IPS DF 19.7 (cell line): ENCODE measurements at places on chromosomes 16 and 17.
A peak's percentile ranks its signal among the peaks of the same experiment; 100 is the strongest.

GRCh38 chr16:90035902-90036301, 16.6 kb upstream of the DBNDD1 start:
- DNase-seq: no peak

- DNase-seq: peak; percentile 54
These were observed 518.5 kb upstream of the EEF2KMT start for GRCh38 chr16:5615868-5616642.

DNA sequence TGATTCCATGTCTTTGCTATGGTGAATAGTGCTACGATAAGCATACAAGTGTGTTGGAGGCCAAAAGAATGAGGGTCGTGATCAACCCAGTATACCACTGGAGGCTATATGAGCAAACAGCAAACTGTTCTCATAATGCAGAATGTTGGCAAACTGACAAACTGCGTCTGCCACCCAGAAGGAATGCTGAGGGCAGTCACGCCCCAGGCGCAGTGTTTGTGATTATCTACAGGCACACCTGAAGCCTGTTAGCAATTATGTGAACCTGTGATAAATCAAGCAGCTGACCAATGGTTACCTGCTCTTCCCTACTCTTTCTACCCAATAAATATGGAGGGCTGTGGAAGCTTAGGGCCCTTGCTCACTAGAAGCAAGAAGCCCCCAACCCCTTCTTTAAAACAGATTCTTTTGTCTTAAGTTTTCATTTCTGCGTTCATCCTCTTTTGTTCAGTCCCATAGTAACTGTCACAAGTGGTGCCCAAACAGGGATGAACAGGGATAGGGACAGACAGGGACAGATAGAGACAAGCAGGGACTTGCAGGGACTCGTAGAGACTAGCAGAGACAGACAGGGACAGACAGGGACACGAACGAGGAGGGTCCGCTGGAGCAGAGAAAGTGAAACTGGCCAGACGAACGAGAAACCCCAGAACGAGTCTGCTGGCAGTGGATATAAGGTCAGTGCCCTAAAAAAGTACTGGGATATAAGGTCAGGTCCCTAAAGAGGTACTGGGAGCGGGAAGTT, 25.1 kb downstream of the CD300LG start:
- DNase-seq: no peak

DNA sequence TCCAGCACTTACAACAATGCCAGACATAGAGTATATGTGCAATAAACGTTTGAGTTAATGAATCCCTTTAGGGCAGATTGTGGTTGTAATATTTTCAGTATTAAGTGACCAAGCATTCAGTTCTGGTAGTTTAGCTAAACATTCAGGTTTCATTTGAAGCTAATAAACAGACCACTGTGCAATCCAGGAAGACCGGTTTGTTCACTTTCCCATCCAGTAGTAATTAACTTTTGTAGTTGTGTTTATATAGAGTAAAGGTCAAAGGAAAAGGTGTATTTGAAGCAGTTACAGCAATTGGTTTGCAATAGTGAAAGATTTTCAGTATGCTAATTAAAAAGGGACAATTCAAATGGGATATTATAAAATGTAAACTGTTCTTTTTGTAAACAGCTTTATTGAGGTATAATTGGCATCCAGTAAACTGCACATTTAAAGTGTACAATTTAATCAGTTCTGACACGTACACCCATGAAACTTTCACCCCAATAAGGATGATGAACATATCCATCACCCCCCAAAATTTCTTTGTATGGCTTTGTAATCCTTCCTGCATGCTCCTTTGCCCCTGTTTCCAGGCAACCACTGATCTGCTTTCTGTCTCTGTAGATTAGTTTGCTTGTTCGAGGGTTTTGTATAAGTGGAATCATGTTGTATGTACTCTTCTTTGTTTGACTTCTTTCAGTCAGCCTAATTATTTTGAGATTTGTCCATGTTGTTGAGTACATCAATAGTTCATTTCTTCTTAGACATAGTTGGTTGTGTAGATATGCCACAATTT, 26.3 kb downstream of the MRTFB start:
- DNase-seq: no peak

DNA sequence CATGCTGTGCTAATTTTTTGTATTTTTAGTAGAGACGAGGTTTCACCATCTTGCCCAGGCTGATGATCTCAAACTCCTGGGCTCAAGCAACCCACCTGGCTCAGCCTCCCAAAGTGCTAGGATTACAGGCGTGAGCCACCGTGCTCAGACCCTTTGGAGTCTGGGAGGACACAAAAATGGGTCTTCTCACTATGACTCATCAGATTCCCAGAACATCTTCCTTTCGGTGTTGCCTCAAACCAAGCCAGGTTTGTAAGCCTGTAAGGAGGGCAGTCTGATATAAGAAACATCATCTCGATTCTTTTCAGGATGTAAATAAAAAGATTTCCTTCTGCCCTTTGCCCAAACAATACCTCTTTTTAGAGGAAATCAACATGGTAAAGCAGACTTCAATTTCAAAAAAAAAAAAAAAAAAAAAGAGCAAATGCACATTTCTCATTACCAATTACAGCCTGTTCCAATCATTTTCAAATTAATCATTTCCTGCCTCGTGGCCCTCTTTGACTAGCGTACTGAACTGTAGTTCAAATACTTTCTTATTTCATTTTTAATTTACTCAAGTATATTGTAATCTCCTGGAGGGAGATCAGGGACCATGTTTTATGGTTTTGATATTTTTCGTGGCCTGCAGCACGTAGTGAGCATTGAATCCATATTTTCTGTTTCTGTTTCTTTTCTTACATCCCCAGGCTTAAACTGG, 409.6 kb downstream of the GRIN2A start:
- DNase-seq: no peak

DNA sequence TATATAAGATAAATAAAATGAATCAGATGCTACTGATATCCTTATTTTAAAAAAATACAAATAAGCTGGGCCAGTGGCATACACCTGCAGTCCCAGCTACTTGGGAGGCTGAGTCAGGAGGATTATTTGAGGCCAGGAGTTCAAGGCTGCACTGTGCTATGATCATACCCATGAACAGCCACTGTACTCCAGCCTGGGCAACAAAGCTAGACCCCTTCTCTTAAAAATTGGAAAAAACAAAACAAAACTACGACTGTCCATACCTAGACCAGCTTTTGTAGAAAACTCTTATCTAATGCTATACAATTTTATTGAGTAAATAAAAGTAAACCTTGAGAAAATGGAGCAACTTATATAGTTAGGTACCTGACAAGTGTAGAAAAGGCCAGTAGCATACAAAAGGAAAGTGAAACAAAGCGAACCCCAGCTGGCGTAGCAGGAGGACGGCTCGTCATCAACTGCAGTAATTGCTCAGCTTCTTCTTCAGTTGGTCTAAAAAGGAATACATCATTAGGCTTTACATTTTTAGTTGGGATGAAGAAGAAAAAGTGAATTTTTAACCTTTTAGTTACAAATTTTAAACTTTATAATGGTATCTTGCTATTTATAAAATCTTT, 23.6 kb downstream of the INTS2 start:
- no peak for DNase-seq

- no peak for DNase-seq
These were observed 10.7 kb upstream of the EPOP start for GRCh38 chr17:38685491-38685890.
